Peyer's patch (tissue), 4 donors: ENCODE measurements at places on chromosomes 2 and 18. TPM values are rescaled to one million over a fixed set of nuclear protein-coding genes. Genes with fewer than 3 reads are reported as not detected.

The WDR43 gene
- 17.4 TPM for total RNA-seq

The SPATS2L gene
- 99.0 TPM for total RNA-seq

The OR6B2 gene
- not detected for total RNA-seq

The CCBE1 gene
- 1.7 TPM for total RNA-seq

The KIF5C gene
- total RNA-seq: 1.6 TPM

The CNTNAP5 gene
- total RNA-seq: not detected

The PIEZO2 gene
- total RNA-seq: 0.85 TPM

The NIFK gene
- total RNA-seq: 33.1 TPM

The RAX gene
- total RNA-seq: not detected

The C2orf92 gene
- total RNA-seq: 70.1 TPM

The CNRIP1 gene
- total RNA-seq: 2.1 TPM

The ALPP gene
- not detected for total RNA-seq

The ACKR3 gene
- total RNA-seq: 22.5 TPM

The KANSL1L gene
- 83.3 TPM for total RNA-seq

The ADCYAP1 gene
- total RNA-seq: not detected

The MGAT4A gene
- total RNA-seq: 243 TPM

The HOXD3 gene
- total RNA-seq: 7.9 TPM

The STAM2 gene
- 46.2 TPM for total RNA-seq

The GALNT5 gene
- 7.8 TPM for total RNA-seq

The REEP1 gene
- 1.7 TPM for total RNA-seq

The VPS4B gene
- 52.7 TPM for total RNA-seq

The TACR1 gene
- 5.6 TPM for total RNA-seq

The KCNG3 gene
- total RNA-seq: 0.66 TPM

The CD8B gene
- 30.5 TPM for total RNA-seq

The CABYR gene
- not detected for total RNA-seq

The RNU2-63P gene
- not detected for total RNA-seq

The WNT10A gene
- total RNA-seq: 2.5 TPM

The FAM110C gene
- total RNA-seq: 5.0 TPM

The MAB21L4 gene
- 2.1 TPM for total RNA-seq

The WDR7 gene
- total RNA-seq: 60.2 TPM

The SKOR2 gene
- not detected for total RNA-seq

The ACVR1 gene
- 13.1 TPM for total RNA-seq

The RAB1A gene
- 70.2 TPM for total RNA-seq

The MARS2 gene
- 13.4 TPM for total RNA-seq

The POTEJ gene
- not detected for total RNA-seq

The SAG gene
- total RNA-seq: not detected
